ENCODE measurements at places on chromosomes 4 and X.

- no peak for DNase-seq
These were observed at the start of gene HTRA3 for GRCh38 chr4:8269535-8270417. HTRA3 (plus strand) TSS chr4:8269754; CDS start chr4:8269969, 215 bp downstream.

GRCh38 chr4:181949704-181950312 is 293.4 kb upstream of the TENM3 start:
- DNase-seq, result no peak

DNA sequence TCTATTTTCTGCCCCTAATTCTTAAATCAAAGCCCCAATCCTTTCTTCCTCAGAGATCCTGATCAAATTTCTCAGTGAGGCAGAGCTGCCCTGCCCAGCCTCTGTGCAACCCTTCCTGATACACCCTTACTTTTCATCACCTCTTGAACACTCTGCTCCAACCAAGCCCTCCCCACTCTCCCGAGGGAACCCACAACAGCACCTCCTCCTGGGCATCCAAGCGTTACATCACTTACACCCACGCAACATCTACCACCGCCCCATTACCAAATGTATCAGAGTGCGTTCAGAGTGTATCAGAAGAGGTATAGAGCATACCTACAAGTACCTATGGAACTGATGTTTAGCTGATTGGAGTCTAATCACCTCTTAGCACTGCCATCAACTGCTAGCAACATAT is 186.5 kb downstream of the RAP1GDS1 start:
- no peak for DNase-seq

- DNase-seq, result no peak
These were observed 26.3 kb downstream of the MGARP start for GRCh38 chr4:139253713-139254112.

GRCh38 chr4:74408639-74409038 is 36.3 kb upstream of the AREG start:
- DNase-seq, result no peak

DNA sequence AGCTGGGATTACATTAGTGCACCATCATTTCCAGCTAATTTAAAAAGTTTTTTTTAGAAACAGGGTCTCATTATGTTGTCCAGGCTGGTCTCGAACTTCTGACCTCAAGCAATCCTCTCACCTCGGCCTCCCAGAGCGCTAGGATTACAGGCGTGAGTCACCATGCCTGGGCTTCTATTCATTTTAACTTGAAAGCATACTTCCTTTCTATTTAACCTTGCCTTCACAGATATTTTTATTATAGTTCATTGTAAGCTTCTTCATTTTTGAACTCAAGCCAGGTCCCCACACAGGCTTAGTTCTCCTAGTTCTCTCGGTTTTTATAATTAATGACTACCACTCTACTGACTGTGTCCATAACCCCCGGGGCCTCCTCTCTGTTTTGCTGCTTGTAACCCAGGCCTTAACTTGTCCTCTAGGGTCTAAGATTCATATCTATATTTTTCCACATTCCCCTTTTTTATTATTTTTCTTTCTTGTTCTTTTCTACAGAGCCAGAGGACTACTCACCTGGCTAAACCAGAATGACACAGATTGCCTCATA is 50.7 kb downstream of the SNX12 start:
- no peak for DNase-seq

- no peak for DNase-seq
These were observed 1819.2 kb upstream of the ADGRL3 start for GRCh38 chr4:59380841-59381366.

DNA sequence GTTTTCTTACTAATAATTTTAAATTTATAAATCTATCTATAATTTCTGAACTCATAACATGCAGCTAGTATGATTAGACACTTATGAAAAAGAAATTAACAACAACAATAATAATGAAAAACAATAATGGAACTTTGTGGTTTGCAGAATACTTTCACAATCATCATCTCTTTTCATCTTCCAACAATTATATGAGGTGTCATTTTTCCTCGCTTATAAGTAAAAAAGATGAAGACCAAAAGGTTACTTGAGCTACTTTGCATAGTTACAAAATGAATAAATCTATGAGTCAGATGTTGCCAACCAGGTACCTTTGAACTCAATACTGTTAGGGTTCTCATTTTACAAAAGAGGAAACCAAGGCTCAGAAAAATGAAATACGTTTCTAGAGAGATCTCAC is 98.5 kb upstream of the ELOVL6 start:
- no peak for DNase-seq

DNA sequence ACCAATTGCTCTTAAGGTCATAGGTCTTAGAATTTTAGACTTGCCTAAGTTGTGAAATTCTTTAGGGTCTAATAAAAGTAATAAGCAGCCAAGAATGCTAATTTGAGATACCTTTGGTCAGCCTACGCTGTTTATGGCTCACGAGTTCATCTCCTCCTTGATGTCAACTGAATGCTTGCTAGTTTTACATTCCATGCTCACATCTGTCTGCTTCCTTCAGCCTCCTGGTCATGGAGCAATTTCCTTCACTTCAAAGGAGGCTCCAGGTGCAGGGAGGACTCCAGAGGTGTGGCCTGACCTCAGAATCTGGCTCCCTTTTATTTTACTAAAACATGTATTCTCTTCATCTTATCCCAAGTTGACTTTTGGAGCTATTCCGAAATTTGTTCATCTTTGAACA is 23.3 kb upstream of the LNX1 start:
- no peak for DNase-seq

GRCh38 chr4:31783311-31783710 is 1063.1 kb downstream of the PCDH7 start:
- no peak for DNase-seq

DNA sequence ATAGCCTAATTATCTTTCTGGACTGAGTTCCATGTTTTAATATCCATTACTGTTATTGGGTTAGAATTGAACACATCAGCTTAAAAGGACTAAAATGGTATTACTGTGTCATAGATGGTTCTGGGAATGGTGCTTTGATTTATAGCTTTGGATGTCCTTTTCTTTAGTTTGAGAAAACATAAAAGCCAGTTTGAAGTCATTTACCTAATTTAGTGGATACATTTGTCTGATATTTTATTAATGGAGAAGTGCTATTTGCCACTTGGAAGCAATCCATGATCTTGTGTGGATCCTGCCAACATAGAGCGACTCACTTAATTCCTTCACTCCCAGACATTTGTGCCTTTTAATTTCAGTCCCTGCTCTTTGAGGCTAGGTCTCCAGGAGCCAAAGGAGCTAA is 212.4 kb upstream of the PACRGL start:
- DNase-seq, result no peak

DNA sequence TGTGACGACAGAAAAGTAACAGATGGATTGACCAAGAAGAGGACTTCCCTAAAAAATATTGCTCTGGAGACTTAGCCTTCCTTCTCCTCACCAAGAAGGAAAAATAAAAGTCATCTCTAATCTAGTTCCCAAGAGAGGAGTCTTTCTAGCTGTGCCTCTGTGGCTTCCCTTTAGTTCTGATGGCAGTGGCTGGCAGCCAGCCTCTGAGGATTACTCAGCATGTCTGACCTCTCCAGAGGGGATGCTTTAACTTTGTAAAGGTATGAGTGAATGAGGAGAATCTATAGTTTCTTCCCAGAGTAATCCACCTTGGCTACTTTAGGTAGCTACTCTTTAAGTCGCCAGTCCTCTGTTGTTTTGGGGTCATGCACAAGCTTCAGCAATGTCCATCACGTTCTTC is 163.9 kb upstream of the KIT start:
- DNase-seq, result no peak

- DNase-seq, result no peak
These were observed 9.3 kb upstream of the TBC1D14 start for GRCh38 chr4:6900181-6900812.

DNA sequence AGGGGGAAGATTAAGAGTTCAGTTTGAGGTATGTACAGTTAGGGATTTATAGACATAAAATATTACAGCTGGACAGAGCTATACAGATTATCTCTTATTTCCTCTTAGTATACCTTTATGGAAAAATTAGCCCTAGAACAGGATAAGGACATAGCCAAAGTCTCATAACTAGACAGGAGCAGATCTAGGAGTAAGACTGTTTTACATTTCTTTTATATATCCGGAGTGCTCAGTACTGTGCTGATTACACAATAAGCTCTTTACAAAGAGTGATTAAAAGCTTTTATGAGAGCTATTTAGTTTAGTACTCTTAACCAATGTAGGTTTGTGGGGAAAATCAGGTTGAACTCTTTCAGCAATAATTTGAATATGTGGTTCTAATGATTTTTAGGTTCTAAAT is 105.8 kb downstream of the TBX22 start:
- DNase-seq, result no peak

DNA sequence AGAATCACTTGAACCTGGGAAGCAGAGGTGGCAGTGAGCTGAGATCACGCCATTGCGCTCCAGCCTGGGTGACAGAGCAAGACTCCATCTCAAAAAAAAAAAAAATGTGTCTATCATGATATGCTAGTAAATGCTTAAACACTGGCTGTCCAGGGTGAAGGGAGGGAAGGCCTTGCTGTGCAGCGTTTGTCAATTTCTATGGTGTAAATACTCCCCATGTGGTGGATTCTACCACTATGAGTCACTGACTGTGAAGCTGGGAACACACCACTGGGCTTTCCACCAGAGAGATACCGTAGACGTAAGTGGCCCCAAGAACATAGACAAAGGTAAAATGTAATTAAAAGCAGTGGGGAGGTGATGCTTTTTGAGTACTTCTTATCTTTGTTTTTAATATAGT is 51.3 kb upstream of the LEF1 start:
- no peak for DNase-seq

GRCh38 chr4:103410386-103410785 is 212.2 kb upstream of the CENPE start:
- no peak for DNase-seq

DNA sequence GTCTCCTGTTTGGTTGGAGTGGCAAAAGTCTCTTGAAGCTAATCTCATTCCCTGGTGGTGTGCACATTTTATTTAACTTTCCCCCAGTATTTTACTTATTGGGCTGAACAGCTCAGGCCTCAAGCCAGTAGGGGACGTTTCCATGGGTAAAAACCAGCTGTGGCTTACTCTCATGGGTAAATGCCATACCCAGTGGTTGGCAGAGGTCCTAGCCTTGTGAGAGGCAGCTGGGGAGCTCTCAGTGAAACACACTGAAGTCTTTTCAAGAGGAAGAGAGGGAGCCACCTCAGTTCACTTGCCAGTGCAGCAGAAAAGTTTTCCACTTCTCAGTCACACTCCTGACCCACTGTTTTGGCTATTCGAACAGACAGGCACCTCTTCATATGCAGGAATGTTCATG is 1964.2 kb downstream of the ARAP2 start:
- DNase-seq, result no peak

GRCh38 chrX:63402106-63402505 is 51.0 kb upstream of the SPIN4 start:
- DNase-seq, result no peak

- DNase-seq, result no peak
These were observed 75.3 kb upstream of the USP38 start for GRCh38 chr4:143109376-143109775.

DNA sequence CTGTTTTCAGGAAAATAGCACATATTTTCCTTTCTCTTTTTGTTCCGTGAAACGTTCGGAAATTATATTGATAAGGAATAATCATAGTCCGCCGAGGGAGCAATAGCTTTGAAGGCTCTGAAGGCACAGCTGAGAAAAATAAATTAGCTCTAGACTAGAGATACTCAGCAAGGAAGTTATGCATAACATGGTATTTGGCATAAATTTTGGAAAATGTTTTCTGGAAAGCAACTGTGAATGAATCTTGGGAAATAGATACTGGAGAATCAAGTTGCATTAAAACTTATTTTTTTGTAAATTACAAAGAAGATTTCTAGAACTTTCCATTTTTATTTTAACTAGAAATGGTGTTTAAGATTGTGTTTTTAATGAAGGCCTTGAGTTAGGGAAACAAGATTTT is 92.4 kb downstream of the HPRT1 start:
- DNase-seq, result no peak

GRCh38 chr4:62232814-62233213 is 1032.7 kb downstream of the ADGRL3 start:
- no peak for DNase-seq

GRCh38 chr4:76489686-76490161 is 54.7 kb downstream of the SHROOM3 start:
- DNase-seq, result no peak

DNA sequence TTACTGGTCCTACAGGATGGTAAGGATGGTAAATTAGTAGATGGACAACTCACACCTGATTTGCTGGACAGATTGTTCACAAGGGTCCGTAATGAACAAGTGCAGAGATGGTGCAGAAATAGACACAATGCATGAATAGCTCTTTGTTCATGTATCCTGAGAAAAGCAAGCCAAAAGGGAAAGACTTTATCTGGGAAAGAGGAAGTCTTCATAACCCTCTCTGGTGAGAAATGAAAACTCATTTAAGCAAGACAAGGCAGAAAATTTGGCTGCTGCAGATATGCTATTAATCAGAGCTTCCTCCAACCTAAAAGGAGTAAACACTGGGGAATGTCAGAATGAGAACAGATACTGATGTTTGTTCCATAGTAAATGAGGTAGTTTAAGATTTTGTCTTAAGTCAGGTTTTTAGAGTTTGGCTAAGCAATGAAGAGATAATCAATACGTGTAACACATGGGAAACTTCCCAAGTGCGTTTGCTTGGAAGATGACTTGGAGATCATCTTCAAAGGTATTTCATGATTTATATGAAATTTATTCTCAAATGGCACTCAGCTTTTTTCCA is 152.4 kb upstream of the BMPR1B start:
- no peak for DNase-seq

- peak; percentile 11 for DNase-seq
These were observed 105.1 kb downstream of the ADRA2C start for GRCh38 chr4:3871181-3871852.

GRCh38 chr4:80374180-80374579 is 38.6 kb downstream of the CFAP299 start:
- DNase-seq, result no peak

- DNase-seq, result no peak
These were observed 793 bp downstream of the GRIA3 start for GRCh38 chrX:123184866-123185276.

GRCh38 chrX:20906571-20906970 is 467.6 kb upstream of the CNKSR2 start:
- DNase-seq, result no peak

GRCh38 chrX:3541336-3541735 is 172.1 kb downstream of the PRKX start:
- DNase-seq, result no peak

GRCh38 chr4:2832309-2832980 is 11.2 kb upstream of the ADD1 start:
- no peak for DNase-seq

GRCh38 chrX:94662689-94663088 is 988.7 kb downstream of the FAM133A start:
- DNase-seq, result no peak

GRCh38 chr4:155672342-155672741 is 5.7 kb downstream of the GUCY1A1 start:
- DNase-seq, result no peak

- no peak for DNase-seq
These were observed 219.8 kb downstream of the OR13H1 start for GRCh38 chrX:131763674-131764073.

GRCh38 chrX:72475952-72476668 is 96.5 kb downstream of the HDAC8 start:
- no peak for DNase-seq

GRCh38 chrX:38220415-38221390 is at the start of gene SRPX:
SRPX (minus strand) TSS chrX:38220871; CDS start chrX:38220792, 79 bp downstream.
- DNase-seq, result no peak

Data from NCI-H1092 treated with DMSO at 0.1 percent for 48 hours (cell line).